Stimulated activated naive CD4-positive, alpha-beta T cell treated with Interleukin-2 at 50 U/mL for 16 hours (primary cell): ENCODE measurements at places on chromosomes 13 and 19.

DNA sequence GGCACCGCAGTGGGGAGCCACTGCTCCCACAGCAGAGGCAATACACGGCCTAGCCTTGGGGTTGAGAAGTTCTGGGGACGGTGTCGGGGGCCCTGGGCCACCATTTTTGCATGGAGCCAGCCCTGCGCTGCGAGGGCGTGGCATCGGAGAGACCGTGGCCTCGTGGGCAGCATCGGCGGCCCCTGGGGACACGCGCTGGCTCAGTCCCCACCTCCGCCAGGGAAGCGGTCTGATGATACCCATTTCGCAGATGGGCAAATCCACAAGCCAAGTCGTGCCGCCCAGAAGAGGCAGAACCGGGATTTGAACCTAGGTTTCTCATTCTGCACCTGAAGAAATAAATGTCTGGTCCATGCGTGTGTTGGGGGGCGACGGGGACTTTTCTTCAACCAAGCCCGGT, 1.2 kb upstream of the UPK1A start:
- no peak for DNase-seq

DNA sequence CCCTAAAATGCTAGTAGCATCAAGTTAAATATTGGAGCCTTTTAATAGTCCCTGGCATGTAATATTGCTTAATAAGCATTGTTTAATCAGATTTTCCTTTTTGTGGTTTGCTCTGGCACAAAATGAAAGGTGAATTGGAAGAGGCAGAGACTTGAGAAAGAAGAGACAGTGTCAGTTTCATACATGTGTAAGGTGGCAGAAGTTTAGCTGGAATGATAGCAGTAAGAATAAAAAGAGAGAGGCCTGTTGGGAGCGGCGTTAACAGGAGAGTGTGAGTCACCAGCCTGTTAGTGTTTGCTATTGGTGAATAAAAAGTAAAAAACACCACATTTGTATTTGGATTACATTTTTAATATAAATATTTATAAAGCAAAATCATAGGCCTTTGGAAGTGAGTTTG, 145.3 kb downstream of the PDS5B start:
- peak; percentile 1 for DNase-seq

GRCh38 chr13:102814025-102814607, 15.2 kb downstream of the BIVM start:
- no peak for DNase-seq

GRCh38 chr19:6413721-6414643, 10.6 kb downstream of the KHSRP start:
- no peak for DNase-seq

- no peak for DNase-seq
Observed at GRCh38 chr13:28697441-28697840, 21.3 kb downstream of the SLC46A3 start.

- no peak for DNase-seq
Observed at GRCh38 chr13:77724092-77724491, 26.6 kb downstream of the SLAIN1 start.

- DNase-seq, result no peak
Observed at GRCh38 chr13:35723821-35724220, 247.3 kb upstream of the MAB21L1 start.
